ENCODE measurements at places on chromosomes 13 and 19.

DNA sequence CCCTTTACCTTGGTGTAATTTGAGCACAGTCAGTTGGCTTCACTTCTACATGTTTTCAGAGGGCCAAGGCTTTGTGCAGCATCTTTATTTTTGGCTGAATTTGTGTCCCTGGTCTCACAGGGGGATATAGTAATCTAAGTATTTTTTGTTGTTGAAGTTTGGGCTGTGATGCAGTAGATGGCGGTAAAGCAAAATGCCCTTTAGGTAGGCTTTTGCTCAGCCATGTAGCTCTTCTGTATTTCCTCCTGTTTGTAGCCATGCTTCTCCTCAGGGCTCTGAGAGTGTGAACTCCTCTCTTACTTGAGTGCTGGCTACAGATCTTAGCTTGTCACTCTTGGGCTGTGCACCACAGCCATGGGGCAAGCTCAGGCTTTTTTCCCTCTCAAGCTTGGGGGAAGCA lies 328.6 kb downstream of the SLITRK5 start:
- DNase-seq, result no peak

DNA sequence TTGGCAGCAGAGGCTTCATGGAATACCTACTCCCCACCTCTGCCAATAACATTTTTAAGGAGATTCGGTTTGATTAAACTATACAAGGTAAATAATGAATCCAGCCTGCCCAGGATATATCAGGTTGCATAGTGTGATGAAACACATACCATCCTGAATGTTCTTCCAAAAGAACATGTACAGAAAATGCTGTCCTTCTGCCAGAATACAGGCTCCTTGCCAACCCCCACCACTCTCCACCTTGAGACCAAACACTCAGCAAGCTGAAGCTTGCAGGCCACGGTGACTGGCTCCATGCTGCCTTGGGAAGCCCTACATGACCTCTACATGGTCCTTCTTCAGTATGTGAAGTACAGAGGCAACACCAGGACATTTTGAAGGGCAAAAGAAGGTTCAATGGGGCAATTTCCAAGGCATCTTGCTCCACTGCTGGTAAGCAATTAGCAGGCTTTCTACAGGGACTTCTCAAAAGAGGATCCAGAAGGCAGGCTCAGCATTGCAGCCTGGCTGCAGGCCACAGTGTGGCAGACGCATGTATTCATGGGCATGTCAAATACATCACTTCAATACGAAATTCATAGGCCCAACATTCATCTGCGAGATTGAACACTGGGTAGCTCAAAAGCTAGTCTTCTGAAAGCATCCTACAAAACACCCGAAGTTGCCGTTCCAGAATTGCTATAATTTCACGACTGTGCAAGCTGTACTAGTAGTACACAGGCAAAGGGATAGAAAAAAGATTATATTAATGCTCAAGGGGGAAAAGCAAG lies 62.4 kb upstream of the SERP2 start:
- DNase-seq, result no peak

GRCh38 chr13:106373304-106373988 lies 162.0 kb downstream of the EFNB2 start:
- no peak for DNase-seq

GRCh38 chr19:6373813-6374108 lies 1.2 kb downstream of the ALKBH7 start:
- DNase-seq, result no peak

DNA sequence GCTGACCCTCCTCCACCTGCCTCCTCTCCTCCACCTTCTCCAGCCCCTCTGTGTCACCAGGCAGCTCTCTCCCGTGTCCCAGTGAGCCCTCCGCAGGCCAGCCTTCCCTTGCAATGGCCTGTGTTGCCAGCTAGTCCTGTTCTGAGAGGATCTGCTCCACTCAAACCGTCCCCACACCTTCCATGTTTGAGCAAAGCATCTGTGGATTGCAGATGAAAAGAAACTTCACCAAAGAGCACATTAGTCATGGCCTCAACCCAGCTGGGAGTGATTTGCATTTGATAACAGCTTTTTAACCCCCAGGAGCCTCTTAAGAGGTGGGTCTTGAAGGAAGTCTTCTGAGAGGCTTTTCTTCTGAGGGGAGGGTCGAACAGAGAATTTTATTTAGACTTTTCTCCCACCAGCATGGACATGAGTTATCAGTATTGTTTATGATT lies 72.8 kb downstream of the COL4A2 start:
- DNase-seq, result no peak

- DNase-seq, result no peak
Measured at GRCh38 chr19:35484252-35485036, 5.8 kb downstream of the KRTDAP start.

GRCh38 chr13:39538816-39539790 lies 63.9 kb downstream of the LHFPL6 start:
- no peak for DNase-seq

GRCh38 chr13:44300895-44301638 lies 72.6 kb upstream of the SERP2 start:
- peak; percentile 6 for DNase-seq

- DNase-seq, result no peak
Measured at GRCh38 chr13:113860051-113860664, 3.7 kb downstream of the GAS6 start.

GRCh38 chr19:411723-412355 lies 2.9 kb upstream of the C2CD4C start:
- DNase-seq, result no peak

- no peak for DNase-seq
Measured at GRCh38 chr13:113086031-113086750, 19.4 kb upstream of the F7 start.

- DNase-seq, result no peak
Measured at GRCh38 chr19:19745496-19746285, 12.8 kb upstream of the ZNF14 start.

- DNase-seq, result no peak
Measured at GRCh38 chr19:29255006-29255405, 42.1 kb upstream of the UQCRFS1 start.

- DNase-seq, result no peak
Measured at GRCh38 chr19:5117421-5117820, 148.5 kb downstream of the KDM4B start.

GRCh38 chr13:33545492-33545891 lies 259.9 kb upstream of the STARD13 start:
- DNase-seq, result no peak

DNA sequence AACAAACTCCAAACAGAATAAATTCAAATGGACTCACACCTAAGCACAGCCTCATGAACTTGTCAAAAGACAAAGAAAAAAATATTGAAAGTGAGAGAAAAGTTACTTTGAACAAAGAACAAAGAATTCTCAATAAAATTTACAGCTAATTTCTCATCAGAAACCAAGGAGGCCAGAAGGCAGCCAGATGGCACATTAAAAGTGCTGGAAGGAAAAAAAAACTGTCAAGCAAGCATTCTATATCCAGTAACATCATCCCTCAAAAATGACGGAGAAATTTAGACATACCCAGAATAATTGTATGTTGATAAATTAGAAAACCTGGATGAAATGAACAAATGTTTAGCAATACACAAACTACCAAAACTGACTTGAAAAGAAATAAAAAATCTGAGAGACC lies 129.8 kb upstream of the UQCRFS1 start:
- DNase-seq, result no peak

DNA sequence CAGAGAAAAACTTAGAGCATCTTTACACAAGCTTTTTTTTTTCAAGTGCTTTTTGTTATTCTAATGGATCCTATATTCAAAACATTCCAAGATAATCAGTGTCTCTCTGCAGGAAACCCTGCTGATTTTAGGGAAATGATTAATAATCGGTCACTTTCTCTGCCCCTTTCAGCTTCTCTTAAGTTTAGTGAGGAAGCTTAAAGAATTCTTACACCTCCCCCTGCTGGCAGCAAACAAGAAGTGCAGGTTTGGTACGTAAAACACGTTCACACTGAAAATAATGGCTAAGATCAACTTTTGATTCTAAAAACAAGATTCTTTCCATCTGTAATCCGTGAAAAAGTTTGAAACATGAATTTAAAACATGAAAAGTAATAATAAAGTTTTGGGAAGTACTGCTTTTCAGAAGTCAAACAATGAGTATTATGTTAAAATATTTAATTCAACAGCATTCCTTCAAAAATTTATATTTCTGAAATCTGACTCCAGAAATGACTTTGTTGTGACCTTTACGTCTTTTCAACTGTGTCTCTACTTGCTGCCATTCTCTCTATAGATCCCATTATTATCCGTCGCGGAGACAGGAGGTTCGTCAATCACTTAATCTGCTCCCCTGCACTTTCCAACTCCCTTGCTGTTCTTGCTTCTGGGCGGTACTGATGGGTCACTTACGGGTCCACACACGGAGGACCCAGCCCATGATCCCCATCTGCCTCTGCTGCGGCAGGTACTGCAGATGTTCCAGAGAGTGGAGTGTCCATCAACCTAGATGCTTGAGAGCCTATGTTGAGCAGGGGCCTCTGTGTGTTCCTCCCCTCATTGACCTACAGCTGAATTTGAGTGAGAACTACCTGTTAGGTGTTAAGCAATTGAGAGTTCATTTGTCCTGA lies 203.1 kb upstream of the EDNRB start:
- DNase-seq, result peak; percentile 42

- DNase-seq, result no peak
Measured at GRCh38 chr13:93936901-93937300, 542.6 kb downstream of the DCT start.

GRCh38 chr13:98537740-98538139 lies 39.2 kb downstream of the STK24 start:
- DNase-seq, result no peak

GRCh38 chr13:20492641-20493040 lies 33.0 kb downstream of the CRYL1 start:
- peak; percentile 2 for DNase-seq

- DNase-seq, result no peak
Measured at GRCh38 chr13:42119041-42119440, 70.6 kb downstream of the DGKH start.
